GM10248 (cell line): ENCODE measurements at places on chromosomes 1 and 21.

- DNase-seq, result peak; percentile 82
Measured at GRCh38 chr1:147627435-147628110, 42.8 kb downstream of the ACP6 start.

DNA sequence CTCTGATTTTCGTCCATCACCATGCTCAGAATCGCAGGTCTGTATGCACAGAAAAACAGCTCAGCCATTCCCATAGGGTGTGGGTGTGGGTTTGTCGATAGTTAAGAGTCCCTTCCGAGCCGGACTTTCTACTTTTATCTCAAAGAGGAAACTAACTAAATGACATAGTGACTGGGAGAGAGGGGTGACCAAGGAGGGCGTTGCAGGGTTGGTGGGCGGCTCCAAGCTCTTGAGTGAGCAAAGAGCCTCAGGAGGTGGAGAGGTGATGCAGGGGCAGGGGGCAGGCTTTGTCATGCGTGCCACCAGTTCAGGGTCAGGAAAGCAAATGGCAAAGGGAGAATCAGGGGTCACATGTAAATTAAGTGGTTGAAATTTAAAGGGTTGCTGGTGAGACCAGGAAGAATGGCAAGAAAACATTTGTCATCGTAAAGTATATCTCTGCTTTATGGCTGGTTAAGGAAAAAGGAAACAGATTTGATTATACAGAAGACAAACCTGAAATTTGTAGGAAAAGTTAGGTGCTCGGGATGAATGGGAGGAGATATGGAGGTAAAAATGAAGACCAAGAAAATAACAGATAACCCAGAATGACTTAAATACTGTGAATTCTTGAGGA, 249.0 kb downstream of the SETD4 start:
- DNase-seq, result no peak

DNA sequence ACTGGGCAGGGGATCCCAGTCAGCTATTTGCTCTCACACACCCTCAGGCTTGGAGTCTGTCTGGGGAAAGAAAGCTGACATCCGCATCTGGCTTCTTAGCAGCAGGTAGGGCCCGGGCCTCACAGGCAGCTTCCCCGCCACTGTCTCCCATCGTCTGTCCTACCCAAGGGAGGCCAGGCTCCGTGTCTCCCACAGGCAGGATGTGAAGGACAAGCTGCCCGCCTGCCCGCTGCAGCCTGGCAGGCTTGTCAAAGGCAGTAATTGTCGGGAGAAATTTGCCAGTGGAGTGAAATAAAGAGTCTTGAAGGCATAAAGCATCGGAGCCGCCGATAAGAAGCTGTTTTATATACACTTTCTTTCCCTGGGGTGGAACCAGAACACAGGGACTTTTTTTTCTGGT, 44.0 kb upstream of the DISP3 start:
- no peak for DNase-seq

GRCh38 chr1:3469849-3470649, 15.6 kb downstream of the ARHGEF16 start:
- DNase-seq, result no peak

DNA sequence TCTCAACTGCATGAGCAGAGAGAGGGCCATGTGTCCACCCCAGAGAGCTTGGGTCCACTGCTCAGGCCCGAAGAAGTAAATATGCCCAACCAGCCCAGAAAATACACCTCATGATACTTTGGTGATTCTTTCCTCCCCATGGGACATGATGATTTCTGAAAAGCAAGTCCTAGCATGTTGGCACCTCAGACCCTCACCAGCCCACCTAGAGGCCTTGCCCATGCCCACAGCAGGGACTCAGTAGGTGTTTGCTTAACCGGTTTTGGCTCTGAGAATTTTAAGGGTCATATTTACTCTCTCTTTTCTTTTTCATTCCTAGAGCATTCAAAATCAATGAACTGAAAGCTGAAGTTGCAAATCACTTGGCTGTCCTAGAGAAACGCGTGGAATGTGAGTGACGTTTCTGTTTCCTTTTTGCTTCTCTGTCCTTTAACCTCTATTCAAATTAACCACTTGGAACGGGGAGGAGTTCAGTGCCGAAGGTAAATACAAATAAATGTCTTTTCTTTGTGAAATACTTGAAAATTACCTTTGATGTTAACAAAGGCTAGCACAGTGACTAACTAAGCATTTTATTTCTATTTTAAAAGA, 79.7 kb downstream of the PDE9A start:
- no peak for DNase-seq

DNA sequence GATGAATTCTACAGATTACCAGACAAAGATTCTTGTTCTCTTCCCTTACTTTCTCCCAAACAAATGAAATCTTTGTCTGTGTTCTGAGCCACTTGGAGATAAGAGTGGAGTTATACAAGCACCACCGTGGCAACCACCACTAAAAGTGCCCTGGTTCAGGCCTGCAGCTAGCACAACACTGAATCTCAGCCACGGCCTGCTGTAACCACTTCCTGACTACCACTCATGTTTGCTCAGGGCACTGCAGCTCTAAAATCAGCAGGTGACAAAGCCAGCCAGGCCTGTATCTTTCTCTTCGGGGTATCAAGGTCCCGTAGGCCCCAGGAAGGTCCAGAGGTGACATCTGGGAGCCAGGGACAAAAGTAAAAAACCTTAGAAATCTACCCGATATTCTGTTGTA, 3.2 kb upstream of the OR2T6 start:
- no peak for DNase-seq

GRCh38 chr1:23040509-23040908, 21.2 kb downstream of the KDM1A start:
- no peak for DNase-seq

DNA sequence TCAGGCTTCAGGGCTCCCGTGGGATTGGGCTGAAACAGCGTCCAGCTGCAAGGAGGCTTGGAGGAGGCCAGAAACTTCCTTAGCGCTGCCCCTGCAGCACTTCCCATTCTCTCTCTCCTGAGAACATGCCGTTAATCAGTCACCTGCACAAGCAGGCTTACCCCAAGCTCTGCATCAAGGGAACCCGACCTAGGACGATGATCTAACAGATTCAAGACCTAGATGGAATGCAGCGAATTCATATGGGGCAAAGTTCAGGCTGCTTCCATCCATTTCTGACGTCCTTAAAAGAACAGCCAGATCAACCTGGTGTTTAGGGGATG, 114.1 kb downstream of the ERG start:
- DNase-seq, result no peak

GRCh38 chr1:207241164-207241934, 80.1 kb upstream of the CD55 start:
- DNase-seq, result no peak

DNA sequence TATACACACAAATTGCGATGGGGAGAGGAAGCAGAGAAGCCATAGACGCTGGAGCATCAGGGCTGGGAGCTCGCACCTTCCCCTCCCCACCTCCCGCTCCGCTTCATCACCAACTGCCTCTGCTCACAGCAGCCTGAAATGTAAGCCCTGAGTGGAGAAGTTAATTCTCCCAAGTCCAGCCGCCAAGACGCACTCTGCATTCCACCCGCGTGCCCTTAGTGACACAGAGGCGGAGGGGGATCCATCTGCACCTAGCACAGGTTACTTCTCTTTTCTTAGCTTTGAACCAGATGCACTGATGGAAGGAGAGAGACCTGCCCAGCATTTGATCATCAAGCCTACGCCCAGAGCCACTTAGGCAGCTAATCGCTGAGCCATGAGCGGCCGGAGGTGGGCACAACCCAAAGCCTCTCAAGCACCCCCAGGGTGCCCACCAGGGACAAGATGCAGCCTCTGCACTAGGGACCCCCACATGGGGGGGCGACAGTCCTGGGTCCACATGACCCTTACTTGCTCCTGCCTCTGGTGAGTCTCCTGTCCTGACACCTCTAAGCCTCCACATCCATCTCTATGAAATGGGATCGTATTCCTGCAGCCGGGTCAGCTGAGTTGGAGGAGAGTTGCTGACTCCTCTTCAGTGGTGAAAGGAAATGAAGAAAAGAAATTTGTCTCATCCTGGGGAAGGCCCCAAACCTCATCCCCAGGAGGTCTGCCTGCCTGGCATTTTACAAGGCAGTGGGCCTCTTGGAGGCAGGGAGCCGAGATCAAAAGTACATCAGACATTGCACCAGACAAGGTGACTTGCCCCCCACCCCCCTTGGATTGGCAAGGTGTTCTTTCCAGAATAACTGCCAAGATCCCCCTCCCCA, 316.2 kb downstream of the MATN1 start:
- no peak for DNase-seq

DNA sequence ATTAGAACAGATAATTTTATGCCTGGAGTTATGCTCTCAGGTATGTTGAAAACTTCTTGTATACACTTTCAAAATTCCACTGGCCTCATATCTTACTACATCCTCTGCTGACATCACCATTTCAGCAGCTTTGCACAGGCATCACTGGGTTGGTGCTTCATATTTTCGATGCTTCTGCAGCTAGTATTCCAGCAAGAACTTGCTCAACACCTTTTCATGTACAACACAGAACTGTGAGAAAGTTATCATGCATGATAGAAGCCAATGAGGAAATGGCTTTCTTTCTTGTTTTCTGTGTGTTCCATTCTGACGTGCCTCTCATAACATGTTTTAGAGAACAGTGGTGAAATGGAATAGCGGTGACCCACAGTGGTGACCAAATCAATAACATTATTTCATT, 5.1 kb upstream of the GBP5 start:
- DNase-seq, result no peak

- DNase-seq, result no peak
Measured at GRCh38 chr1:47611992-47612391, 174.1 kb downstream of the FOXD2 start.

DNA sequence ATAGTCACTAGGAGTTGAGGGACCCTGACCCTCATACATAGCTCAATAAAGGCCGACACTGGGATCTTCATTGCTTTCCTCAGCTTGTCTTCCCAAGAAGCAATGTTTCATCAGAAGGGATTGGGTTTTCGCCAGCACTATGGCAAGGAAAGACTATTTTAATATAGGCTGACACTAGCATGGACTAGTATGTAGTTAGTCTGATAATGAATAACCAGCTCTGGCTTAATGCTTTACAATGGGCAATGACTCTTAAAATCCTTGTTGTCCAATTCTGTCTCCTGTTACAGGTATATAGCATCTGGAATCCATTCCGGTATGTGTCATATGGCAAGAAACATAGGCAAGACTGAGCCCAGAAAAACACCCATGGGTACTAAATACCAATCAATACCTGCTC, 15.3 kb upstream of the SYT2 start:
- no peak for DNase-seq

DNA sequence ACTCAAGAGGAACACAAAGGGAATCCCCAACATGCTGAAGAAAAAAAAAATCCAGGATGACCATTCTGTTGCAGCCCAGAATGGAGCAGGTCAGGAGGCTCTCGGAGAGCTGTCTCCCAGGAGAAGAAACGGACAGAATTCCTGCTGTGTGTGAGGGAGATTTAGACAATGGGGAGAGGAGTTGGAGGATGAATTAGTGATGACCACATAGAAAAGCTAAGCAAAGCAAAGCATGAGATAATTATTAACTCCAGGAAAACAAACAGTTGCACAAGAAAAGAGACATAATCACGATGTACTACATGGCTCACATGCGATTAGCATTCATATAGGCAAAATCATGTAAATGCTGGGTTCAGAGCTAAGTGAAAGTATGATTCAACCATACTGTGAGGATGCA, 61.1 kb upstream of the SMYD2 start:
- no peak for DNase-seq

GRCh38 chr1:196545222-196545621, 63.0 kb downstream of the KCNT2 start:
- DNase-seq, result no peak

- no peak for DNase-seq
Measured at GRCh38 chr1:155463865-155464650, 98.5 kb downstream of the ASH1L start.

GRCh38 chr1:205455581-205456382, at the start of gene BLACAT1:
Gene BLACAT1, minus strand, starts transcription at chr1:205456045.
- DNase-seq, result no peak

GRCh38 chr1:55235722-55236121, 20.6 kb upstream of the USP24 start:
- DNase-seq, result no peak

- DNase-seq, result no peak
Measured at GRCh38 chr21:45141507-45141906, 67.1 kb downstream of the ADARB1 start.

GRCh38 chr21:45003331-45004058, 63.7 kb downstream of the SLX9 start:
- DNase-seq, result no peak

GRCh38 chr1:85849660-85850059, 141.4 kb upstream of the ZNHIT6 start:
- no peak for DNase-seq

GRCh38 chr1:107142140-107142542, 1.3 kb downstream of the NTNG1 start:
- no peak for DNase-seq

DNA sequence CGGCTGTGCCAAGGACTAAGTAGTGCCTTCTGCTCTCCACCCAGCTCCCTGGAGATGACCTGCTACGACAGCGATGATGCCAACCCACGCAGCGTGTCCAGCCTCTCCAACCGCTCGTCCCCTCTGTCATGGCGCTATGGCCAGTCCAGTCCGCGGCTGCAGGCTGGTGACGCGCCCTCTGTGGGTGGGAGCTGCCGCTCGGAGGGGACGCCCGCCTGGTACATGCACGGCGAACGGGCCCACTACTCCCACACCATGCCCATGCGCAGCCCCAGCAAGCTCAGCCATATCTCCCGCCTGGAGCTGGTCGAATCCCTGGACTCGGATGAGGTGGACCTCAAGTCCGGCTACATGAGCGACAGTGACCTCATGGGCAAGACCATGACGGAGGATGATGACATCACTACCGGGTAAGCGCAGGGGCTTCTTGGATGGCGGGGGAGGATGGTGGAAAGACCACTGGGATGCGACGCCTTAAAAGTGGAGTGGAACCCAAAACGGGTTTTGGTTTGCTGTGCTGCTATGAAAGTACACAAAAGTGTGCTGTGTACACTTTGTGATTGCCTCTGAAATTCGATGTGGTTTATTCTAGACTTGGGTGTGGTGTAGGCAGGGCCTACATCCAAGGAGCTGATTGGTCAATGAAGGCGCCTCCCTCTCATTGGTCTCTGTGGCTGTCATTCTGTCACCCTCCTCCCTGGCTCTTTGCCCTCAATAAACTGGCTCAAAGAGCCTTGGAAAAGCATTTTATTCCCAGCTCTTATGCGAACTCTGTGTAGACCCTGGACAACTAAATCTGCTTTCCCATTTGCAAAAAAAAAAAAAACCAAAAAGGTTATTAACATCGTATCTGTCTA, 110.4 kb upstream of the IPO9 start:
- no peak for DNase-seq
